ENCODE measurements at places on chromosomes 3 and 15.
A peak's percentile ranks its signal among the peaks of the same experiment; 100 is the strongest.

- no peak for DNase-seq
Measured at GRCh38 chr3:20323307-20323927, 137.4 kb upstream of the SGO1 start.

DNA sequence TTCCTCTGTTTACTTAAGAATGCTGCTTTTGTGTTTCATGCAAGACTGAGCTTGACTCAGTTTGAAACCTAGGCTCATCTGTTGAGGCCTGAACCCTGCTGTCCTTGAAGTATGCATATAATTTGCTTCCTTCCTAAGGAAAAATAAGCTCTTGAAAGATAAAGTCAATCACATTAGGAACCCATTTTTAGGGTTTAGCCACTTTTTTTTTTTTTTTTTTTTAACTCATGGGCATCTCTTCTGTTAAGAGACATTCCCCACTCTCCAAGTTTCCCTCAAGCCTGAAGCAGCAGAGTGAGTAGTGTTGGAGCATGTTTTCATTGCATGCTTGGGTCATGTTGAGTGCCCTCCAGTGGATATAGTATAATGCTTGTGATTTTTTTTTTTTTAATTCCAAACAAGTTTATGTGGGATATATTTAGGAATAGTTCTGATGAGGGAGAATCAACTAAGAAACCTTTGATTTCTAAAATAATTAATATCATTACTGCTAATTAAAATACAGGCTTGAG lies 3.6 kb downstream of the CTNNB1 start:
- no peak for DNase-seq

- DNase-seq: no peak
Measured at GRCh38 chr3:17845026-17845812, 102.8 kb upstream of the TBC1D5 start.

GRCh38 chr3:114384558-114384903 lies 90.7 kb downstream of the TIGIT start:
- no peak for DNase-seq

DNA sequence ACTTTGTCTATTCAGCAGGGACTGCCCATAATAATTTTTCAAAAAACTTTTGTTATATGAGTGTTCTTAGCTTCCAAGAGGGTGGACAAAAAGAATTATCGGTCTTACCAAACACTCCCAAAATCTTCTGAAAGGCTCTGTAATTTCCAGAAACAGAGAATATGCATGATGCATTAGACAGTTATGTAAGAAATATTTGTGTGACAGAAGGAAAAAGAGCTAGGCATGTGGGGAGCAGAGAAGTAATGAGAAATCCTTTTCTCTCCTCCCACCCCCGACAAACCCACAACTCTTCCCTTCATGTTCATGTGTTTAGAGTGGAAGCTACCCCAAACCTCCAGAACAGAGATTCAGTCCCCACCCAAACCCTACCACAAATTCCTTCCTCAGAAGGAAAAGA lies 86.8 kb downstream of the MYO5A start:
- DNase-seq: no peak

DNA sequence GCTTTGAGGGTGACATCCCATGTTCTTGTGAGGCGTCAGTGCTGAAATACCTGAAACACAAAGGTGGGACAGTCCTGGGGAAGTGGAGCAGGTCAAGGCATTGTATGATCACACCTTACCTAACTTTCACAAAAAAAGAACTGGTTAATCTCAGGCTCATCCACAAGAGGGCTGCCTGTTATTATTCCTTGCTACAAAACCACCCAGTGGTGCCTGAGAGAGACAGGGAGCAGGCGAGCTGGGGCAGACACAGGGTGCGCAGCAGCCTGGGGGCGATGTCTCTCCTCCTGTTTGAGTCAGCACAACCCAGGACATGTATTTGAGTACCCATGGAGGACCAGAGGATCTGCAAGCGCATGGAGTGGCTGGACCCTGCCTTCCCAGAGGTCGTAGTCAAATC lies 316.8 kb upstream of the ATP10A start:
- peak; percentile 1 for DNase-seq

GRCh38 chr15:77824361-77825251 lies 191.9 kb upstream of the LINGO1 start:
- DNase-seq: no peak

- DNase-seq: peak; percentile 49
Measured at GRCh38 chr3:13325892-13326443, 94.2 kb downstream of the NUP210 start.

GRCh38 chr3:53402326-53402725 lies 55.0 kb upstream of the DCP1A start:
- DNase-seq: no peak

GRCh38 chr3:31772272-31772671 lies 208.8 kb downstream of the OSBPL10 start:
- DNase-seq: no peak

DNA sequence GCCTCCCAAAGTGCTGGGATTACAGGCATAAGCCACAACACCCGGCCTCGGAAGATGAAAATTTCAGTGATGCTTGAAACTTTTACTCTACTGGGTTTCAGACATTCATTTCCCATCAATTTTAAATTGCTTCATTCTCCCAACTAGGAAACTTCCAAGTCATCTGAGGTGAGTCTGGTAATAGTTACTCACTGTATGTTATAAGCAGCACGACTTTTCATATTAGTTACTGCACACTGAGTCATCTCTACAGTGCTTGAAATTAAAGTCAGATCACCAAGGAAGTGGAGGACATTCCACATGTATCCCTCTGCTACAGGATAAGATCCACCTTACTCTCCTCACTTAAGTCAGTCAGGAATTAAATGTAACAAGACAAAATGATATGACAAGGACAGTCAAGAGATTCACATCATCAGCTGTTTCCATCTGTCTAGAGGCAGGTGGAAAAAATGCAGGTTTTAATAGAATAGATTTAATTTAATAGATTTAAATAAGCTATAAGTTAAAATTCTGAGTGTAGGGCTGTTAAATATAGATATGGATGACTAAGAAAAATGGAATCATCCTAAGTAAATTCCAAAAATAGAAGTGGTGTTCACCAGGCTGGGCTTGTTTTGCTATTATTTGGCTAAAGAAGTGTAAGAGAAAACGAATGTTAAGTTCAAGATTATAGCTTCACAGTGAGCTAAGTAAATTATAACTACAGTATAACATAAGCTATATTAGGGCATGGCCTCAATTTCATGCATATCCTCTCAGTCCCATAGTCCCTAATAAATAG lies 104.4 kb downstream of the TMCO5A start:
- no peak for DNase-seq

DNA sequence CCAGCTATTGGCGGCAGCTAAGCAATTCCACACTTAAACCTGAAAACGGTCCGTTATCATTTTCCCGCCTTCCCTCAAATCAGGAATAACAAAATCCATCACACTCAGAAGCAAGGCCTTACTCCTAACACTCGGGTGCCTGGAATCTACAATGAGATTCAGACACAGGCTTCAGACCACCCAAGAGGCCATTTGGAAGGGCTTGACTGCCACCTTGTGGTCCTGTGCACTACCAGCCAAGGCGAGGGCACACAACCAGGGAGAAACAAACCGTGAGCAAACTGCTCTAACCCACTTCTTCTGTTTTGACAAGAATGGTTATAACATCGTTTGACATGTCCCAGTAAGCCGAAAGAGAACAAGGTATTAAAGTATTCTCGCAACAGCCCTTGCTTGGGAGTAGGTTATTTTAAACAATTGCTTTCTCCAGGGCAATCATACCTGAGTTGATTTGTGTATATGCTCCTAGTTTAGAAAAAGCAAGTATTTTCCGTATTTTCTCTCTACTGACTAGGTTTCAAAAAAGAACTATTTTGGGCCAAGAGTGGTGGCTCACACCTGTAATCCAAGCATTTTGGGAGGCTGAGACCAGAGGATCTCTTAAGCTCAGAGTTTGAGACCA lies 40.1 kb upstream of the TAFA4 start:
- DNase-seq: peak; percentile 38

DNA sequence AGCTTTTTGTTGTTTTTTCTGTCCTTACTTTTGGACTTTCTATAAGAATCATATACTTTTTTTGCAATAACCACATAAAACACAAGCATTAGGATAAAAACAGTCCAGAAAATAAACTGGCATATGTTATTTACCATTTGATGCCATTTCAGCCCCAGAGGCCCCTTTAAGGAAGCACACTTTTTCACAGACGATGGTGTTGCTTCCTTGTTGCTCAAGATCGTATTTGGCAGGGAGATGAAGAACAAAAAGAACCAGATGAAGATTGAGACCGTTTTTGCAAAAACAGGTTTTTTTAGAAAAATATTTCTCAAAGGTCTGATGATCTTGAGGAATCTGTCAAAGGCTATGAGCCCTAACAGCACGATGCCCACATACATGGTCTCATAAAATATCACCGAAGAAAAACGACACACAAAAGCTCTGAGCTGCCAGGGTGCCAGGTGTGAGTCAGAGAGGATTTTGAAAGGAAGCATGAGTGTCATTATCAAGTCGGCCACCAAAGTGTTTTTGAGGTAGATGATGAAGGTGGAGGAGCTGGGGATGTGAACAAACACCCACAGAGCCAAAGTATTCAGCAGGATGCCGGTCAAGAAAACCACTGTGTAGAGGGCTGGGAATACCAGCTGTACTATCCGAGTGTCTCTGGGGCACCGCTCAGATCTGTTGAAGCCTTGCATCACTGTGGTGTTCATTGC lies 902 bp downstream of the P2RY13 start:
- DNase-seq: no peak

DNA sequence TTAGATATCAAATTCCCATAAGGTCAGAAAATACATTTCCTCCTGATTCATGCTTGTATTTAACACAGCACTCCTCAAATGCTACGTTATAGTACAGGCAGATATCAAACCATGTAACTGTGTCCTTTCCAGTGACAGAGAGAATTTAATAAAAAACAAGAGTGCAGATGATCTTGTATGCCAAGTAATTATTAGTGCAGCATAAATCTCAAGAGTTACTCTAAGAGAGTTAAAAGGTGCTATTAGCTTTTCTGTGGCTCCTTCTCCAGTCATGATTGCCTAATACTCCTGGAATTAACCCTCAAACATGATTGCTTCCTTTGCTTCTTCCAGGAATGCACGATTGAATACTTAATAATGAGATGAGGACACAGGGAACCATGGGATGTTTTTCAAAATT lies 413.0 kb upstream of the DPH6 start:
- no peak for DNase-seq

- DNase-seq: no peak
Measured at GRCh38 chr3:182179631-182180030, 467.9 kb downstream of the SOX2 start.

- DNase-seq: no peak
Measured at GRCh38 chr15:88917760-88918159, 4.6 kb upstream of the MFGE8 start.

DNA sequence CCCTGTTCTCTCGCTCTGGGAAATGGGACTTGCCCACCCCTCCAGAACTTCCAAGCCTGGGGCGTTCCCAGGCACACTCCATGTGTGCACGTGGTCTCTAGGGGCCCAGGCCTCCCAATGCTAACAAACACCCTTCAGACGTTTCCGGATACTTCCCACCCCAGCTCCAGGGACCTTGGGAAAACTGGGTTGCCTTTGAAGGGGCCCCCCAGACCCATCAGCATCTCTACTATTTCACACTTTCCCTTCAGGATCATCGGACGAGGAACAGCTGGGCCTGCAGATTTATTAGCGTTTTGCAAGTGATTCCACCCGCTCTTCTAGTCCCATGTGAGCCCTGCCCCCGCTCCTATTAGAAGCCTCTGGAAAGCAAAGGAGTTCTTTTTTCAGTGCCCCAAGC lies 63.2 kb downstream of the MAGEF1 start:
- DNase-seq: no peak

DNA sequence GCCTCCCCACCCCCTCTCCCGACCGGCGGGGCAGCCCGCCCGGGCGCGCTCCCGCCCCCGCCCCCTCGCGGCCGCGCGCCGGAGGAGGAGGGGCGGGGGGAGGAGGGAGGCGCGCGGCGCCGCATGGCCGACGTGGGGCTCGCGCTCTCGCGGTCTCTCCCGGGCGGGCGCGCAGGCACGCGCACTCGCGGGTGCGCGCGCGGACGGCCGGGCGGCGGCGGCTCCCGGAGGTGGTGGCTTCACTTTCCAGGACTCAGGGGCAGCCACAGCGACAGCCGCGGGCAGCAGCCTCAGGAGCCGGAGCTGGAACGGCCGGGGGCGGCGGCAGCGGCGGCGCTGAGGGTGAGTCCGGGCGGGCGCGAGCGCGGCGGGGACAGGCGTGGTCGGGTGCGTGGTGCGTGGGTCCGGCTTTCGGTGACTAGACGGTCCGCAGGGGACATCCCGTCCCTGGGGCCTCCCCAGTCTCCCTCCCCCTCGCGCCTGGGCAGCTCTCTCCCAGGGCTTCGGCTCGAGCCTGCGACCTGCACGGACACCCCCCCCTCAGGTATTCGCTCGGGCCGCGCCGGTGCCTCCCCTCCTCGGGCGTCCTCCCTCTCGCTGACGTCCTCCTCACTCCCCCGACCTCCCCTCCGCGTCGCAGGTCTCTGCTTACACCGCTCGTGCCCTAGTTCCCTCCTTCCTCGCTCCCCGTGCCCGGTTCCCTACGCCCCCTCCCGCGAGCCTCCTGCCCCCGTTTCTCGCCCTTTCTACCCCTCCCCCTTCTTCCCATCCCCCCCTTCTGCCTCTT lies at the start of gene UBE2E2:
Gene UBE2E2 (plus strand): TSS at position 407 of the 787 bp plus-strand sequence.
- peak; percentile 79 for DNase-seq

DNA sequence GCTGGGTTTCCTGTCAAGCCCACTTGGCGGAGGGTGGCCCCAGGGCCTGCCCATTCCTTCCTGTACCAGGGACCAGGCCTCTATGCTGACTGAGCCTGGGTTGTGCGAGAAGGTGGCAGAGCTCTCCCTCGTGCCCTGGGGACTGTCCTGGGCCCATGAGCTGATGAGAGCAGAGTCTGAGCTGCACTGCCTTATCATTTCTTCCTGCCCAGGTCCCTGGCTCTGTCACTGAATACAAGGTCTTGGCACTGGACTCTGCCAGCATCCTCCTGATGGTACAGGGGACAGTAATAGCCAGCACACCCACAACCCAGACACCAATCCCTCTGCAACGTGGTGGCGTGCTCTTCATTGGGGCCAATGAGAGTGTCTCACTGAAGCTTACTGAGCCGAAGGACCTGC lies 7.5 kb downstream of the MPI start:
- no peak for DNase-seq

GRCh38 chr3:124924741-124925140 lies 9.8 kb downstream of the MUC13 start:
- DNase-seq: no peak

GRCh38 chr15:84731774-84732173 lies 15.8 kb upstream of the SEC11A start:
- DNase-seq: no peak

GRCh38 chr3:54866251-54866650 lies 61.6 kb downstream of the LRTM1 start:
- no peak for DNase-seq

DNA sequence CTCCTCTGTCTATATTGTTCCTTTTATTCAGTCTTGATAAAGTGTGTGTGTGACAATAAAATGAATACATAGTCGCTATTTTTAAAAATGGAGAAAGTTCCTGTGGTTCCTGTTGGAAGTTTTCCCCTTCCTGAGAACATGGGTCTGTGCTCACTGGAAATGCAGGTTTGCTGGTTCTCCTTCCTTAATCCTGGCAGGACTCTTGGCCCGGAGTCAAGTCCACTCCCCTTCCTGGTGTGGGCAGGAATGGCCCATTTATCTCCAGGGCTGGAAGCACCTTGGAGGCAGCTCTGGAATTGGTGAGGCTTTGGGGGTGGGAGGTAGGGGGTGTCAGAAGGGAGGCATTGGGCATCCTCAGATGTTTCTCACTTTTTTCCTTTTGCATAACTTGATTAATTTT lies 30.1 kb downstream of the FOXL2 start:
- no peak for DNase-seq

Data from NCI-H774 (cell line).